ENCODE measurements at places on chromosomes 4 and X.
A peak's percentile ranks its signal among the peaks of the same experiment; 100 is the strongest.

GRCh38 chr4:41360214-41360920 is 103.6 kb downstream of the UCHL1 start:
- peak; percentile 25 for DNase-seq

GRCh38 chr4:84254537-84254936 is 244.6 kb downstream of the NKX6-1 start:
- no peak for DNase-seq

- DNase-seq, result no peak
Measured at GRCh38 chr4:108902769-108903168, 139.9 kb upstream of the ETNPPL start.

DNA sequence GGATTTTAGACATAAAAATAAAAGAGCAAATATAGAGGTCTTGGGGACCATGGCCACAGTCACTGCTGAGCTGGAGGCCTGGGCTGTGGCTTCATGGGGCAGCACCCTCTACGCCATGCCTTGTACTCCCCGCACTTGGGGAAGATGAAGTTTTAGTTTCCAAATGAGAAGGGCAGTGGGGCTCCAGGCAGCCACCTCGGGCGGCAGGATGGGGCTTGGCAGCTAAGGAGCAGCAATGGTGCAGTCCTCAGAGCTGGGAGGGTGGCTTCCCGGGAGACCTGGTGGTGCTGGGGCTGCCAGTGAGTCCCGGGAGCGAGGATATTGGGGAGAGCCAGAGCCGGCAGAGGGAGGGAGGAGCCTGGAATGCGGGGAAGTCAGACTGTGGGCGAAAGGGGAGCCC is 2.4 kb downstream of the CXCR3 start:
- DNase-seq, result no peak

DNA sequence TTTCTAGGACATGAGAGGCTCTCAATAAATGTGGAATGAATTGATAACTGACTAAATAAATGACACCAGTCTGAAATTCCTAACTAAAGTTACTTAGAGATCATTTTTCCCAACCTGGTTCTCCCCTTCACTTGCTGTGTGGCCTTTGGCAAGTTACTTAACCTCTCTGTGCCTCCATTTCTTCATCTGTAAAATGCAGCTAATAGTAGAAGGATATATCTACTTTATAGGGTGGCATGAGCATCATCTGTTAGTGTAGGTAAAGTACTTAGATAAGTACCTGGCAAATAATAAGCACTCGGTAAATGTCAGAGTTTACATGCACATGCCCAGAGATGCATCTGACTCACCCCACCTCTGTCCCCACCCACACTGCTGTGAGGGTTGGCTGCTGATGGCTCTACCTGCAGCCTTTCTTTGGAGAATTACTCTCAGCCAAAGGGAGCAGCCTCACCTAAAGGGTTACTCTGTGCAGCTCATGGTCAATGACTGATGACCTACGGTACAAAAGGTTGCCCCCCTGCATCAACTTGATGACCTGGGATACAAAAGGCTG is 139.3 kb downstream of the CHIC2 start:
- no peak for DNase-seq

- DNase-seq, result no peak
Measured at GRCh38 chrX:36528661-36529060, 479.5 kb upstream of the FAM47C start.
